ENCODE measurements at places on chromosomes 12 and 14. TPM values are rescaled to one million over a fixed set of nuclear protein-coding genes. Genes with fewer than 3 reads are reported as not detected.

DNA sequence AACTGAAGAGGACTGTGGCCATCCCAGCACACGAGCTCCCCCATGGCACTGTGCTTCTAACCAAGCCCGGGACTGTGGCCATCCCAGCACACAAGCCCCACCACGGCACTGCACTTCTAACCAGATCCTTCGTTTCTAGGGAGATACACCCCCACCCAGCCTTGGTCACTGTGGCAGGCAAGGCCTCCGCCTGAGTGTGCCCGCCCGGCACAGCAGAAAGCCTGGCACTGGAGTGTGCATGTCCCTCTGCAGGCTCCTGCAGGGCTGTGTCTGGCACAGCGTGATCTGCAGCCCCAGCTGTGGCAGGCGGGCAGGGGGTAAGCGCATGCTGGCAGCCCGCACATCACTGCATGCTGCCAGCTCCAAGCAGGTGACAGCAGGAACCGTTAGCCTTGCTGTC, 49.8 kb downstream of the CCDC85C start:
- no peak for DNase-seq

DNA sequence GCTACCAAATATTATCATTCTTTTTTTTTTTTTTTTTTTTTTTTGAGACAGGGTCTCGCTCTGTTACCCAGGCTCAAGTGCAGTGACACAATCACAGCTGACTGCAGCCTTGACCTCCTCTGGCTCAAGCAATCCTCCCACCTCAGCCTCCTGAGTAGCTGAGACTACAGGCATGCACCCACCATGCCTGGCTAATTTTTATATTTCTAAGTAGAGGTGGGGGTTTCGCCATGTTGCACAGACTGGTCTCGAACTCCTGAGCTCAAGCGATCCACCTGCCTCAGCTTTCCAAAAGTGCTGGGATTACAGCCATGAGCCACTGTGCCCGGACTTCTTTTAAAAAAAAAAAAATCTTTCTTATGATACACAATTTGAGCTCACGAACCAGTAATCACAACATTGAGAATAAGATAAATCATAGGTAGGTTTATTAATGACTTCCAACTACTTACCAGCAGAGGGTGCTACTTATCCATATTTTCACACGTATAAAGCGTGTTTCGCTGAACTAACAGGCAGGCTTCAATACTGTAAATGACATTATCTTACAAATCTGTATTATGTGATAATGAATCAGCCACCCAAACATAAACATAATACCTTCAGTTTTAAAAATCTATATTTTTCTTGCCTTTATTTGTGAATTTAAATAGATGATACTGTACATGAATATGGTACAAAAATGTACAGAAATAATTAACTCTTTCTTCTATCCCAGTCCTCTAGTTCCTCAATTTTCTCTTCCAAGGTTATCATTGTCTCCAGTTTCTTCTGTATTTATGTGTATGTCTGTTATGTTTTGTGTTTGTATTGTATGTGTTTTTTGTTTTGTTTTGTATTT, 42.5 kb upstream of the BCAT1 start:
- no peak for DNase-seq

- DNase-seq = peak; percentile 25
These were observed 101.2 kb downstream of the NELL2 start for GRCh38 chr12:44774815-44775411.

DNA sequence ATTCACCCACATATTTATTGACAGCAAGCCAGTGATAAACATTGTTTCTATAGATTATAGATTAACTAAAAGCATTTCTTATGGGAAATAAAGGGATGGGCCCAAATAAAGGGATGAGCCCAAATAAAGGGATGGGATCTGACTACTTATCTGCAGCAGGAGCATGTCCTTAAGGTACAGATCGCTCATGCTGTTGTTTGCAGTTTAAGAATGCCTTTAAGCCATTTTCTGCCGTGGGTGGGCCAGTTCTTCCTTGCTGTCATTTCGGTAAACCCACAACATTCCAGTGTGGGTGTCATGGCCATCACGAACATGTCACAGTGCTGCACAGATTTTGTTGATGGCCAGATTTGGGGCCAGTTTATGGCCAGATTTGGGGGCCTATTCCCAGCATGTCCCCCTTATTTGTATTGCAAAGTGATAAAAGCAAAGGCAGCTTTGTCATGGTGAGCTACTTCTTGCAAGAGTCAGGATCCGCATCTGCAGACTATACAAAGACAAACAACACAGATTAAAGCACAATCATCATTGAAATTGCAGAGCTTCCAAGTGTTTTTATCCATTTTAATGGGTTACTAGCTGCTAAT, 700.7 kb downstream of the LRFN5 start:
- DNase-seq = no peak

DNA sequence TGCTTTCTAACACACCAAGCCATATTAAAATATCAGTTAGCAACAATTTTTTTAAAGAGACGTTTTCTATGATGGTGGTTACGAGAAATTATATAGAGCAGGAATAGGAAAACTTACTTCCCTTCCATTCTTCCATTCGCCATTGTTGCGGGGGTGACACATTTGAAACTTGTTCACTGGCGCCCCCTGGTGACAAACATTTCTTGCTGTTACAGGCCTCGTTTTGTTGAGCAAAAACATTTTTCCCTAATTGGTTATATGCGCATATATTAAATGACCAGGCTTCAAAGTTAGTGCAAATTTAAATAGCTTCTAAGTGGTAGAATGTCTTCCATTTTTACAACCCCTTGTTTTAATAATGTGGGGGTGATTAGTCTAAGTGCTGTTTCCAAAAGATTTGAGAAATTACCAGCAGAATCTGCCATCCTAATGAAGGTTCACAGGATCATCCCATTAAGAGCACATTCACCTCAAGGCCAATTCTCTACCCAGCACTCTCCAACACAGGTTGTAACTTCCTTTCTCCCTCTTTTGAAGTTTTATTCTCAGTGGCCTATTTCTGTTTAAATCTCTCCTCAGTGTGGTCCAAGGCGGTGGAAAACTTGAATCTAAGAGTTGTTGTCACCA, 1124.7 kb downstream of the FLRT2 start:
- DNase-seq = peak; percentile 36

DNA sequence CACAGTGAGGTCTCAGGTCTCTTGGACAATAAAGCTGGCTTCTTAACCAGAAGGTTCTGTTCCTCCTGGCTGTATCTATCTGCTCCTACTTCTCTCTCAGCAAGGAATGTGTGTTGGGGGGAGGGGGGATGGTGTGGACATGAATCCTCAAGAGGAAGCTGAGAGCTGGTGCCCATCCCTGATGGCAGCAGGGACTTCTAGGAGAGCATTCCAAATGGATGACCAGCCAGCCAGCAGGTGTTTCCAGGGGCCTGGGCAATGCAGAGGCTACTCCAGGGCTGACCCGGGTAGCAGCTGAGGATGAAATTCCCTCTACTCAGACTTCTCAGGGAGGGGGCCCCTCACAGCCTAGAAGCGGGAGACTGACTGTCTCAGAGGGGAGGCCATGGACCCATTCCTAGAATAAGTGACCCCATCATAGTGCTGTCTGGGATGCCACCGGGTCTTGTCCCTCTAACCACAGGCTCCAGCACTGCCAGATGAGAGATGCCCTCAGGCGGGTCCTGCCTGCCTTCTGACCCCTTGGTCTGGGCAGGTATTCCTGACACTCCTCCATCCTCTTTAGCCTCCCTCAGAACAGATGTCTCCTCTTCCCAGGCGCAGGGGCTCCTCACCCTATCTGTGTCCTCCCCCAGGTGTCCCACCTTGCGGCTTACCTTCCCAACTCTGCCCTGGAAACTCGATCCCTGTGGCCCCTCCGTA, 1.2 kb downstream of the RAB15 start:
- no peak for DNase-seq

GRCh38 chr12:94863321-94864035, 140.0 kb downstream of the NDUFA12 start:
- DNase-seq = no peak

DNA sequence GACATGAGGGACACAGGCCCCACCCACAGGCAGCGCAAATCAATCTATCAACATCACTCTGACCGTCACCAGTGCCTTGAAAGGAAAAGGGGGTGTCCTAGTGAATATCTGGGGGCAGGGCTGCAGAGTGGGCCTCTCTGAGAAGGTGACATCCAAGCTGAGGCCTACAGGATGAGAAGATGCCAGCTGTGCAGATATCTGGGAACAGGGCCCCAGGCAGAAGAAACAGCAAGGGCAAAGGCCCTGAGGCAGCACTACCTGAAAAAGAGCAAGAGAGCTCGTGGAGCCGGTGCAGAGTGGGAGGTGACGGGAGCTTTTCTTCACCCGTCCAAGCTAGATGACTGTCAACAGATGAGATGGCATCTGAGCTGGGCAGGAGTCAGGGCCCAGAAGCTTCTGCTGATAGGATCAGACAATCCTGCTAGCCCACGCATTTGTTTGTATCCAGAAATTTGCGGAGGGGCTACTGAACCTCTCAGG, 12.5 kb upstream of the TMEM119 start:
- no peak for DNase-seq

- DNase-seq = no peak
These were observed 159.8 kb upstream of the LRIG3 start for GRCh38 chr12:59080101-59080500.

GRCh38 chr12:43480591-43480990, 71.4 kb downstream of the ADAMTS20 start:
- DNase-seq = no peak

GRCh38 chr14:94671870-94672444, 59.8 kb downstream of the SERPINA3 start:
- DNase-seq = no peak

DNA sequence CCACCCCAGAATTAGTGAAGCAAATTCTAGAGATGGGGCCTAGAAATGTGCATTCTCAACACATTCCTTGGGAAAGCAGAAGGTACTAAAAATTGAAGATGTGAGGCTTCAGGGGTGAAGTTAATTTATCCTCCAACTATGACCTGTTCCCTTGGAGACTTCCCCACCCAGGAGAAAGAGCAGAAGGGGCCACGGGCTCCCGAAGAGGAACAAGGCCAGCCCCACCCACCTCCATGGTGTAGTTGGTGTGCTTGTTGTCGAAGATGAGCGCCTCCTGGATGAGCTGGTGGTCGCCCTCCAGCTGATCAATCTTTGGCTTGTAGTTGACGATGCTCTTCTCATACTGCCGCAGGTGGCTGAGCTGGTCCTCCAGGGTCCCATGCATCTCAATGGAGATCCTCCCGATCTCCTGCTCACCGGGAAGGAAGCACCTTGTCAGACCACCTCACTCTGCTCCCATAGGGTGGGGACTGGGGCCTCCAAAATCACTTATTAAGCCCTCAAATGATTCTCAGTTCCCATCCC, 87.8 kb upstream of the ZFP36L1 start:
- DNase-seq = no peak

- no peak for DNase-seq
These were observed 41.4 kb downstream of the PRPF40B start for GRCh38 chr12:49664591-49665239.

- no peak for DNase-seq
These were observed 23.2 kb upstream of the APOF start for GRCh38 chr12:56385873-56386272.

- no peak for DNase-seq
These were observed 37.4 kb upstream of the SLC38A2 start for GRCh38 chr12:46409974-46410373.

GRCh38 chr14:93456356-93456755, 25.6 kb downstream of the UNC79 start:
- no peak for DNase-seq

DNA sequence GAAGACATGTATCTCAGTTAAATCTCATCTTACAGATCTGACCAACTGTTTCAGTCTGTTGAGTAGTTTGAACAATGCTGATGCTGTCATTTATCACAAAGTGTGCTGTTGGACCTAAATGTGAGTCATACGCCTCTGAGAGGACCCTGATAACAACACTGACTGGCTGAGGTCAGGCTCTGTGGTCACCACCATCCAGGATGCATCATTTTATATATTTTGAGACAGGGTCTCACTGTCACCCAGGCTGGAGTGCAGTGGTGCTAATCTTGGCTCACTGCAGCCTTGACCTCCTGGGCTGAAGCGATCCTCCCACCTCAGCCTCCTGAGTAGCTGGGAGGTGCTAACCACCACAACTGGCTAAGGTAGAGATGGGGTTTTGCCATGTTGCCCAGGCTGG, 181.0 kb upstream of the RGS6 start:
- no peak for DNase-seq

The GPR65 gene
- 1.1 TPM for total RNA-seq

The LRCOL1 gene
- not detected for total RNA-seq

The OAS1 gene
- 18.1 TPM for total RNA-seq

The GYS2 gene
- 0.62 TPM for total RNA-seq

Measured in left cardiac atrium (tissue), 4 donors.